ENCODE measurements at places on chromosomes 5 and 9. TPM values are rescaled to one million over a fixed set of nuclear protein-coding genes. Genes with fewer than 3 reads are reported as not detected.

The FBP2 gene
- not detected for total RNA-seq

The SPOCK1 gene
- 15.6 TPM for total RNA-seq

The SMIM33 gene
- not detected for total RNA-seq

The TAF11L10 gene
- total RNA-seq, result not detected

The ARL14EPL gene
- not detected for total RNA-seq

The C5orf34 gene
- total RNA-seq, result 6.3 TPM

The WNK2 gene
- total RNA-seq, result 13.7 TPM

The UBTD2 gene
- total RNA-seq, result 32.5 TPM

The ACER2 gene
- 1.3 TPM for total RNA-seq

The GADD45G gene
- 1.2 TPM for total RNA-seq

The PCDHGB5 gene
- 0.87 TPM for total RNA-seq

The REEP2 gene
- 6.5 TPM for total RNA-seq

The PTGER4 gene
- 20.0 TPM for total RNA-seq

The WNT8A gene
- total RNA-seq, result not detected

The DDX4 gene
- total RNA-seq, result not detected

The IL31RA gene
- total RNA-seq, result 3.1 TPM

Data from Panc1 (cell line).